CD4-positive, alpha-beta memory T cell (primary cell): ENCODE measurements at places on chromosomes 16 and 17. TPM values are rescaled to one million over a fixed set of nuclear protein-coding genes. Genes with fewer than 3 reads are reported as not detected.
A peak's percentile ranks its signal among the peaks of the same experiment; 100 is the strongest.

- DNase-seq = no peak
Observed at GRCh38 chr17:41424111-41424635, at the start of gene KRT37. KRT37 (minus strand) TSS chr17:41424585; CDS start chr17:41424523, 62 bp downstream.

- DNase-seq = no peak
Observed at GRCh38 chr17:6938637-6939036, 57.2 kb upstream of the ALOX12 start.

DNA sequence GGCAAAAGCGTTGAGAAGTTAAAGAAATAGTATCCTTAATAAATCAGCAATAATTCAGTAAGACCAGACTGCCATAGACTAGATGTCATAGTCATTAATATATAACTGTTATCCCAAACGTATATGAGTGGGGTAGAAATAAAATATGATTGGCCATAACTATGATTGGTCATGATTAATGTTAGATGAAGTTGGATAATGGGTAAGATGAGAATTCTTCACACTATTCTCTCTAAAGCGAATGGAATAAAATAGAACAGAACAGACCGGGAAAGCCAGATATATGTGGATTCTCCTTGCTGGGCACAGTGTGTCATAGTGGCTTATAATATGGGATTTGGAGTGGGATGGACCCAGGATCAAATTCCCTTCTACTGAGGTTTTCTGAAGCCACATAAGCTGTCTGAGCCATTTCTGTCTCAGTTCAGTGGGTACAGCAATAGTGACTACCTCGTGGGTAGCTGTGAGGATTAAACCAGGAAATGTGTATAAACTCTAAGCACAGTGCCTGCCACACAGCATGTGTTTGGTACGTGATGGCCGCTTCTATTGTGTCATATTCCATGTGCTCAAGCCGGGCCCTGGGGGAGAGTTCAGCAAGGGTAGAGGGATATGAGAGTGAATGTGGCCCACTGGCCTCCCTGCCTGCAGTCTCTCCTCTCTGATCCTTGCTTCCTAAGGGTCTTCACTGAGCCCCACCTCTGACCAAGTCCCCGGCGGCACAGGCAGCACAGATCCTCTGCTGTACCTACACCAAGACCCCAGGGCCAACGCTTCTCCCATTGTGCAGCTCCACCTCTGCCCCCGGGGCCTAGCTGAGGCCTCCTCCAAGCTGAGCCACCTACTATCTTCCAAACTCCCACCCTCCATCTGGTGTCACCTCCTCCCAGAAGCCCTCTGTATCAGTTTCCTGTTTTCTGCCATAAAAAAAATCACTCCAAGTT is 3.7 kb downstream of the CETP start:
- no peak for DNase-seq

GRCh38 chr16:3879258-3879886 is 1.1 kb downstream of the CREBBP start:
- no peak for DNase-seq

DNA sequence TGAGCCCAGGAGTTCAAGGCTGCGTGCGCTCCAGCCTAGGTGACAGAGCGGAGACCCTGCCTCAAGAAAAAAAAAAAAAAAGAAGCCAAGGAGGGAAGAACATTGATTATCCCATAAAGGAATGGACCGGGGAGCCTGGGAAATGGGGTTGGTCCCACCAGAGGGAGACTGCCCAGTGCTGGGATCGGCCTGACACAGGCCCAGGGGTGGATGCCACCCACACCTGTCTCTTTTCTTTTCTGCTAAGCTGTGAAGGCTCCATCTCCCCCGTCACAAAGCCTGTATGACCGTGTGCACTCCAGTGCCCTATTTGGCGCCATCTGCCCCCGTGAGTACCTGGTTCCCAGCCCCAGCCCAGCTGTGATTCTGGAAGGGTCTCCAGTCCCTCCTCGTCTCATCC is 15.7 kb downstream of the UBALD1 start:
- no peak for DNase-seq

DNA sequence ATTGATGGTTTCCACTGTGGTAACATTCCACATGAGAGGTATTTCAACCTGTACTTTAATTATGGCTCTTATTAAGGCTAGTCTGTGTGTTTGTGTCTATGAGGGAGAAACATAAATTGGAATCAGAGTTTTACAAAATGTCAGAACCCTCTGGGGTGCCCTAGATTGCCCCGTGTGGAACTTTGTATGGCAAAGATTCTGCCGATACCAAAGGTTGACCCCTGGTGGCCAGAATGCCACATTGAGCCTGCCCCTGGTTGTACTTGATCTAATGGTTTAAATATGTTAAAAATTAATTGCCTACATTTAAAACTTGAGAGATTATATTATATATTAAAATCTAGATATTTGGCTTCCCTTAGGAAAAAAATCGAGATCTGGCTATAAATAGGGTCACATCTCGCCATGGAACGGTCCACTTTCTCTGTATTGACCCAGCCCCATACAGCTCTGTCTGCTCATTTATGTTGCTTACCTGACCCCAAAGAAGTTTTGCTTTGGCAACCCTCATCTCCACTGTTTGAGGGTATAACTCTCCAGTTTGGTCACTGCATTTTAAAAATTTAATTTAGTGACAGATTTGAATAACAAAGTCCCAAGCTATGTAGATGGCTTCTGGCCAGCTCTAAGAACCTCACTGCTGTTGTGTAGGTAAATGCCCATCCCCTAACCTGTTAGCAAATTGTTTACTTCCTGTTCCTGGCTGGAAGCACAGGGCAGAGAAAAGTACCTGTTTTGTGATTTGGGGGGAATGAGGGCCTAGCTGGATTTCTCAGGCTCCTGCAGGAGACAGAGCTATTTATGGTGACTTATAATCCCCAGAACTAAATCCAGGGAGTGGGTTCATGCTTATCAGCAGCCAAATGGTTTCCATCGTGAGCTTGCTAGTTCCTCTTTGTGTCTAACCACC is 95.0 kb downstream of the PLCG2 start:
- no peak for DNase-seq

DNA sequence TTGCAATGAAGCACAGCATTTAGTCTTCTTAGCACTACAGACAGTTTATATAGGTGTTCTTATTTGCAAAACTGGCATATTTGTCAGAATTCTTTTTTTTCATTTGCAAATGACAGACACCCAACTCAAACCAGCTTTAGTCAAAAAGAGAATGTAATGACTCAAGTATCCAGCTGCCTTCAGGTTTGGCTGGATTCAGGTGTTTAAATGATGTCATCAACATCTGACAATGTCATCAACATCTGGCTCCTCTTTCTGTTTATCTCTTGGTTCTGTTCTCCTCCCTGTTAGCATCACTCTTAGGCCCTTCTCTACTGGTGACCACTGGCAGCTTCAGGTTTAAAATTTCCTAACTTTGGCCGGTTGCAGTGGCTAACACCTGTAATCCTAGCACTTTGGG is 18.9 kb downstream of the TMC5 start:
- no peak for DNase-seq

- no peak for DNase-seq
Observed at GRCh38 chr17:41625602-41626001, 1.2 kb upstream of the KRT17 start.

DNA sequence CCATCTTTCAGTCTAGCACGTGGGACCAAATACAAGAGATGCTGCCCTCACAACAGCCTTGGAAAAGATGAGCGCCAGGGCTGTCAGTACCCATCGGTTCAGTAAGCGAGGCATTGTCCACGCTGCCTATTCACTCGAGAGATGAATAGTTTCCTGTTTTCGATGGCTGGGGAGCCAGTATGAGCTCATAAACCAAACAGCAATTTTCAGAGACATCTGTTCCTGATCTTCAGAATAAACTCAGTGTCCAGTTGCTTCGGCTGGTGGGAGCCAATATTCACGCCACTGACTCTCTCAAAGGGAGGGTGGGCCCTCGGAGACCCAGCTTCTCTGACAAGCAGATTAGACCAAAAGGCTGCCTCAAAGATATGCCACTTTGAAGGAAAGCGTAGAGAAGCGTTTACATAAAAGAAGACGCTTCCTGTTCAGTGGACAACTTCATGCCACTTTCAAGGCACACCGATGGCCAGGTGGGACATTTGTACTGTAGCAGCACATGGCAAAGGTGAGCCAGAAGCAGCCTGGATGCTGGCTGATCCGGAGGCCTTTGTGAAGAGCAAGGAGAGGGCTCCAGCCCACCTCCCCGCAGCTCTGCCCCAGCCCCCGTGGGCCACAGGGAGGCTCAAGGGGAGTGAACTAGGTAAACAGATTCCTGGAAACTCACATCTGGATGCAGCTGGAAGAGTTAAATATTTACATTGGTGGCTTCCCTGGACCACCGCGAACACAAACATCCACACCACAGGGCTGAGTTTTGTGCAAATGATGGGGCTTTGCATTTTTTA is 6.0 kb downstream of the TIMM22 start:
- no peak for DNase-seq

DNA sequence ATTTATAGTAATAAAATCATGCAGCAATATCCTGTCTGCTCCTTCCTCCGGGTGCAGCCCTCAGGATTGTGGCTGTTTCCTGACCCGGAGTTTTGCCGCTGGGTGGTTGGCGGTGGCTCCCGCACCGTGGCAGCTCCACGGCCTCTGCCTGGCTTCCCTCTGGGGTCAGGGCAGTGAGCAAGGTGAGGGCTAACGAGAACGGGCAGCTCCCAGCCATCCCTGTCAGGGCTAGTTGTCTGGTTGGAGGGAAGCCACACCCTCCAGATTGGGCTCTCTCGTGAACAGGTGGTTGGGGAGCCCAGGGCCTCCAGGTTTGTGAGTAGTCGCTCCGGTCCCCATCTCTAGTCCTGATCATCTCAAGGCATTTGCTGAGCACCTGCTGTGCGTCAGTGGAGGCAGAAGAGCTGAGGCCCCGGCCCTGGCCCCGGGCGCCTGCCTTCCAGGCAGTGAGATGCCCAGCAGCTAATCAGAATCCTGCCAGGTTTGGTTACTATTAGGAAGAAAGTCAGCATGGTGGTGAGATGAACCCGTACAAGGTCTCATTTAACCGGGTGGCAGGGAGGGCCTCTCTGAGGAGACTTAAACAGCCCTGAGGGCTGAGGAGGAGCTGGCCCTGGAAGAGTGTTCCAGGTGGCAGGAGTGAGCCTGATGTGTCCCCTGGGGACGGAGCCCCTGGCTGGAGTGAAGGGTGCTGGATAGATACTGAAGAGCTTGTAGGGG is 2.3 kb upstream of the NUDT16L1 start:
- DNase-seq = no peak

DNA sequence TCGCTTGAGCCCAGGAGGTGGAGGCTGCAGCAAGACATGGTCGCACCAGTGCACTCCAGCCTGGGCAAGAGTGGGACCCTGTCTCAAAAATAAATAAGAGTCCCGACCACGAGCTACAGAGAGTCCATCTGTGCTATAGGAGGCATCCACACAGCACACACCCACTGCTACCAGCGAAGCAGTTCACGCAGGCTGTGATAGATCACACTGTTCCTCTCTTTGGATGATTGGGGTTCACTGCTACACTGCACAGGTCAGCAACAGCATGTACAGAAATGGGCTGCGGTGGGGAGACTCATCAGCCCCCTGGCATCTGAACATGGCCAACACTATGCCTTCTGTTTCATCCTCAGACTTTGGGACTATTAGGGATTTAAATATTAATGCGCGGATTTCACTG is 33.8 kb downstream of the PMM2 start:
- DNase-seq = no peak

GRCh38 chr16:29972500-29972899 is 1.2 kb upstream of the TAOK2 start:
- no peak for DNase-seq

GRCh38 chr17:81995463-81996231 is 18.2 kb downstream of the ASPSCR1 start:
- DNase-seq = no peak

DNA sequence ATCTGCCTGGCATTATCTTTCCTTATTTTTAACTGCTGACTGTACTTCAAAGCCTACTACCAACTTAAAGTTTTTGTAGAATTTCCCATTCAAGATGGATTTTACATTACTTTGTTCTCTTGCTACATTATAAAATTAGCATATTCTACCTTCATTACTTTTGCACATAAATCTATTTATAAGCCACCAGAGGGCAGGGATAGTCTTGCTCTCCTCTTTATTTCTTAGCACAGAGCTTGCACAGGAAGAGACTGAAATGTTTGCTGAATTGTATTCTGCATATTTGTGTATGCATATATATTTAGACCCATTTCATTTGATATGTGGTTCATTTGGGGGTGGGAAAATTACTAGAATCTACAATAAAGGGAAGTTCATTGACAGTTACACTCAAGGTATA is 108.0 kb downstream of the SKAP1 start:
- DNase-seq = no peak

GRCh38 chr16:8958344-8959167 is 5.2 kb downstream of the USP7 start:
- DNase-seq = peak; percentile 32

GRCh38 chr16:75252946-75253911 is 1.8 kb upstream of the BCAR1 start:
- DNase-seq = peak; percentile 37

- peak; percentile 85 for DNase-seq
Observed at GRCh38 chr17:76199469-76199868, 40.8 kb downstream of the RNF157 start.

GRCh38 chr17:9370467-9370866 is 205.2 kb downstream of the STX8 start:
- no peak for DNase-seq

- DNase-seq = no peak
Observed at GRCh38 chr16:72042157-72042660, 12.1 kb upstream of the HP start.

- DNase-seq = no peak
Observed at GRCh38 chr17:81543756-81544155, 8.4 kb downstream of the FAAP100 start.

- DNase-seq = no peak
Observed at GRCh38 chr17:42200706-42201457, 6.6 kb upstream of the GHDC start.

CMTM2 gene
- 0.72 TPM for total RNA-seq

CAVIN1 gene
- 0.52 TPM for total RNA-seq

STARD3 gene
- total RNA-seq = 105 TPM

KRTAP4-1 gene
- not detected for total RNA-seq

CCL14 gene
- not detected for total RNA-seq

HOXB4 gene
- total RNA-seq = 4.5 TPM

ALG1 gene
- total RNA-seq = 28.1 TPM

OXLD1 gene
- total RNA-seq = 52.5 TPM

KRT25 gene
- not detected for total RNA-seq

TSPAN10 gene
- total RNA-seq = 1.1 TPM

YPEL2 gene
- 42.4 TPM for total RNA-seq

SLFN12 gene
- 6.5 TPM for total RNA-seq

XYLT1 gene
- total RNA-seq = 46.3 TPM

RTN4RL1 gene
- total RNA-seq = 0.47 TPM

MYH2 gene
- total RNA-seq = not detected
